ENCODE measurements at places on chromosomes 3 and 15.

DNA sequence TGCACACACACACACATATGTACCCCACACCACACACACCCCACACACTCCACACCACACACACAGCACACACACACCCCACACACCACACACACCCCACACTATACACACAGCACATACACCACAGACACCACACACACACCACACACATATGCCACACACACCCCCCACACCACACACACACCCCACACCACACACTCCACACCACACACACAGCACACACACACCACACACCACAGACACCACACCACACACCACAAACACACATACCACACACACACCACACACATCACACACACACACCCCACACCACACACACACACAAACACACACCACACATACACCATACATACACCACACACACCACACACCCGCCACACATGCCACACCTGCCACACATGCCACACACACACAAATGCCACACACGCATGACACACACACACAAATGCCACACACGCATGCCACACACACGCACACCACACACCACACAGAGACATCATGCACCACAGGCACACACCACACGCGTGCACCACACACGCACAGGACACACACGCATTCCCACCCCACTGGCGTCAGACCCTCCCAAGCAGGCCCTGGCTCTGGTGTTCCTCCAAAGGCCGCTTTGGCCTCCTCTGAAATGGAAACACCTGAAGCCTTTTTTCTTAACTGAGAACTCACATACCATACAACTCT is 15.7 kb downstream of the CHST13 start:
- DNase-seq, result no peak

DNA sequence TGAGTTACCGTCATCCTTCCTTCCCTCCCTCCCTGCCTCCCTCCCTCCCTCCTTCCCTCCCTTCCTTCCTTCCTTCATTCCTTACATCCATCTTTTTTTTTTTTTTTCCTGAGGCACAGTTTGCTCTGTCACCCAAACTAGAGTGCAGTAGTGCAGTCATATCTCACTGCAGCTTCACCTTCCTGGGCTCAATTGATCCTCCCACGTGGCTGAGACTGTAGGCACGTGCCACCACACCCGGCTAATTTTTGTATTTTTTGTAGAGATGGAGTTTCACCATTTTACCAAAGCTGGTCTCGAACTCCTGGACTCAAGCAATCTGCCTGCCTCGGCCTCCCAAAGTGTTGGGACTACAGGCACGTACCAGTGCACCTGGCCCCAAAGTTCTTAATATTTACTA is 25.8 kb downstream of the USP3 start:
- DNase-seq, result no peak

- no peak for DNase-seq
These were observed 8.6 kb downstream of the AQP9 start for GRCh38 chr15:58146749-58147148.

DNA sequence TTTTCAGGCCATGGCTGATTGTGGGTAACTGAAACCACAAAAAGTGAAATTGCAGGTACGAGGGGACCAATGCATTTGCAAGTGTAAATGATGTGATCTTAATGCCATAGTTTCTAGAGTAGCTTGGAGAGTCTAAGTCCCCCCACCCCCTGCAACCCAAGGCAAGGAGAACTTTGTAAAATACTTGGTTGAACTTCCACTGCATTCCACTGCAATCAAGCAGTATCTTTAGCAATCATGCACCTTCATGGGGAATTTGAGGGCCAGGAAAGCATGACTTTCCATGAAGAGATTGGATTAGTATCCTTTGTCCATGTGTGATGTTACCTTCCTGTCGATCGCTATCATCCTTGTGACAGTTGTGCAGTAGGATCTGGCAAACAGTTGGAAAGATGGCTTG is 11.4 kb upstream of the CYP8B1 start:
- no peak for DNase-seq

GRCh38 chr3:81632659-81633058 is 128.8 kb downstream of the GBE1 start:
- no peak for DNase-seq

GRCh38 chr3:96961576-96961975 is 147.2 kb downstream of the EPHA6 start:
- DNase-seq, result no peak

GRCh38 chr3:172856795-172857742 is 106.5 kb downstream of the ECT2 start:
- DNase-seq, result no peak

- DNase-seq, result no peak
These were observed 365.0 kb downstream of the SV2B start for GRCh38 chr15:91465086-91465485.

DNA sequence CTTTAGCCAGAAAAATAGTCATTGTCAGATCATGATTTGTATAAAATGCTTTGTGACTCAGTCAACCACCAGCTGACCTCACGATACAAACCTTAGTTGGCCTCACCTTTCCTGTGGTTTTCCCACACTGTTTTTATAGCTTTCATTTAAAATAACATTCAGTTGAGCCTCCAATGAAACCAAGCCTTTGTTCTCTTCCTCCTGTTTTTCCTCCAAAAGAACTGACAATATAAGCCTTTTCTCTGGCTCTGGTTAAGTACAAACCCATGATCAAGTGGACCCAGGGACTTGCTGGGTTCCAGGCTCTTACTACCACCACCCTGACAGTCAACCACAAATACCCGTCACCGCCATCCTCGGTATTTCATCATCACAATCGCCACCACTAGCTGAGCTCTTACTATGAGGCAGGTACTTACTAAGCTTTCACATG is 81.7 kb downstream of the TAMM41 start:
- no peak for DNase-seq

DNA sequence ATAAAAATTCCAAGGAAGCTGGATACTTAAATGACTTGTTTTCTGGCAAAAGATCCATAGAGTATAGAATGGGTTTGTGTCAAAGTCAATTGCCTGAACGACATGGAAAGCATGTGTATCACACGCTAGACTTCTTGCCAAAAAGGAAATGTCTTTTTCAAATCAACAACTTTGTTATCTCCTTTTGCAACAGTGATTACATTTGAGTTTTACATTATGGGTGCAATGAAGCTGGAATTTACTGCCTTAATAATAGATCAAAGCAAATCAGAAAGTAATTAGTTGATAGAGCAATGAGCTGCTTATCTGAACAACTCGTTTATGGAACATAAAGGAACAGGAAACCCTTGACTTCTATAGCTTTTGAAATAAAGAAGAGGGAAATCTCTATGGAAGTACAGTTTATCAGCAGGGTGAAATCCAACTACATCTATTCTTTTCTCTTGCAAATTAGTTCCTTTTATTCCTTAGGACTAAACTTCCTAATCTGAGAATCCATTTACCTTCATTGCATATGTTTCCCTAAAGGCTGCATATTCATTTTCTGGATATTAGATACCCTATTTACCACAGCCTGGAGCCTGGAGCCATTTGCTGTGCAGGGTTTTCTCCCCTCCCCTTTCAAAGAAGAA is 415.1 kb upstream of the NECTIN3 start:
- DNase-seq, result no peak

- no peak for DNase-seq
These were observed 308.1 kb downstream of the CHST2 start for GRCh38 chr3:143427631-143428030.
